NCI-H1694 treated with DMSO at 0.1 percent for 48 hours (cell line): ENCODE measurements at places on chromosomes 1 and 21.

DNA sequence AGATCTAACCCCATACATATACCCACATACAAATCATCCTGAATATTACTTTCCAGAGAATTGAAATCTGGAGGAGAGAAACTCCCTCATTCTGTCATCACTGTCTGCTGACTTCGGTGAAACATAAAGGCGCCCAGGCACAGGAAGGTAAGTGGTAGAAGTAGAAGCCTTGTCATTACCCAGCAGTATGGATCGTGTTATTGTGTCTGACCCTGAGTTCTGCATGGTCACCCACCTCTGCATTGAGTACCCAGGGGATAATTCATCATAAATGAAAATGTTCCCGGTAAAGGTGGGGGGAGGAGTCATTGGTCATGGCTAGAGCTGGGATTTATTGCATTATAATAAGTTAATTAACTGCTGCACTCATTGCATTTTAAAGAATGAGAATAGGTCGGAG, 342.6 kb upstream of the PKN2 start:
- no peak for DNase-seq

- no peak for DNase-seq
These were observed 147.8 kb downstream of the TOMM20 start for GRCh38 chr1:234980645-234981396.

GRCh38 chr1:229699613-229700267, 73.7 kb downstream of the URB2 start:
- DNase-seq, result no peak

DNA sequence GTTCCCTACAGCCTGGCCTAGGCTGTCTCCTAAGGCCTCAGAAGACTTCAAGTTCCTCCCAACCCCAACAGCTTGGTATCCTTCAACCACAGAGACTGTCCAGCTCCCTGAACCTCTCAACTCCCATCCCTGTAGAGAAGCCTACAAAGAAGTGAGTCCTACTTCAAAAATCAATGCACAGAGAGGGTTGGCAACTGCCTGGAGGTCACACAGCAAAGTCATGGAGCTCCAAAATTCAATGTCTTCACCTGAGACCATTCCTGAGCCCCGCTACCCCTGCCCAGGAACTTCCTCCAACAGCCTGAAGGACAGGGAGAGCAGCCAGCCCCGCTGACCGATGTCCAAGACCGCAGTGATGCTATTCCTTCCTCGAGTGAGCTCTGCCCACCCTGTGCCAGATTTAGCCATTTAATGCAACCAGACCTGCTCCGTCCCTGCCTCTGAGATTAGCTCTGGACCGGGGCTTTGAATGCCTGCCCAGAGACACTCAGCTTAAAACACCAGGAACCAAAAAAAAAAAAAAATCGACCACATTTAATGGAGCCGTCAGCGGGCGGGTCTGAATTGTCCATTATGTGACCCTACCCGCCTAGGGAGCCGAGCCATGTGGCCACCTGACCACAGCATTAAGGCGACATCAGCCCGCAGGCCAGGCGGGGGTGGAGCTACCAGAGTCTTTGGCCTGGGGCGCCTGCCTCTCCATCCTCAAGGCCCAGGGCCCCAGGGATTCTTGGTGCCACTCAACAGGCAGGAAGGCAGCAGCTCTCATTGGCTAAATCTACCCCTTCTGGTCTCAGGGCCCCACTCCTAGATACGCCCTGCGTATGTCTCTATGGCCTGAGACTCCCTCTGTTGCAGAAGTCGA, 148.6 kb downstream of the SYF2 start:
- DNase-seq, result no peak

GRCh38 chr1:87045761-87046304, 131.4 kb downstream of the HS2ST1 start:
- no peak for DNase-seq

GRCh38 chr1:230857822-230858221, 10.5 kb downstream of the C1orf198 start:
- DNase-seq, result no peak

DNA sequence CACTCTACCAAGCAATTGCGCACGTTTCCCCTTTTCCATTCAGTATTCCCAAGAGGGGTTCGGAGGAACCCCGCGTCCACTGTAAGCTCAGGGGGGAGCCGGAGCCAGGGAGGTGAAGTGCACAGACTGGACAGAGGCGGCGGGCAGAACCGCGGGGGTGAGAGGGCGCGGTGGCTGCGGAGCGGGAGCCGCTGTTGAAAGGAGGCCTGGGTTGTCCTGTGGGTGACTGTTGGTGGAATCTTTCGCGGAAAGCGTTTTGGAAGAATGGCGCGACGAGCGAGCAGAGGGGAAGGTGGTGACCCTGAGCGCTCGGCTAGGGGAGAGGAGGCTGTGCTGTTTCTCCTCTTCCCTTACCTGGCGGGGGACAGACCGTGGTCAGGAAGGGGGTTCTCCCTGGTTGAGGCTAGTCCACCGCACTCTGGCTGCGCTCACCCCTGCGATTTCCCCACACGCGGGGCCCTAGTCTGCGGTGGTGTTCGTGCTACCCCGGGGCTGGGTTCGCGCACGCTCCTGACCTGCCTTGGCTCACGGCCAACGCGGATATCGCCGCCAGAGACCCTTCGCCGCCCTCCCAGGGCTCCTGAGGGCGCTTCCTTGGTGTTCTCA, 92.8 kb downstream of the PRKAB2 start:
- no peak for DNase-seq

DNA sequence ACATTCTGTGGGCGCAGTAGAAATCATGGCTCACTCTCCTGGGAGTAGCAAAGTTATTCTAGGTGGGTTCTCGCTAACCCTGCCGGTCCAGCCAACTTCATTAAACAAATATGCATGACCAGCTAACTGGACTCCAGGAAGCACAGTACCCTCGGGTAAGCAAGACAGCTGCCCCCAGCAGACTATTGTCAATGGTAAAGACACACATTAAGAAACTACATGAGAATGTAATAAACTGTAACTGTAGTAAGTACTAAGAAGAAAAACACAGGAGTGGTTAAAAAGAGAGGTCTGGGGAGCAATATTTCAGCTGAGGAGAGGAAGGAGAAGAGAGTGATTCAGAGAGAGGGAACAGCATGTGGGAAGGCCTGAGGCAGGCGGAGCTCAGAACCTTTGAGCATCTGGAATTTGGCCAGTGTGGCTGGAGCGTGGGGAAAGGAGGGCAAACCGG, 7.4 kb downstream of the SLC2A5 start:
- DNase-seq, result no peak

DNA sequence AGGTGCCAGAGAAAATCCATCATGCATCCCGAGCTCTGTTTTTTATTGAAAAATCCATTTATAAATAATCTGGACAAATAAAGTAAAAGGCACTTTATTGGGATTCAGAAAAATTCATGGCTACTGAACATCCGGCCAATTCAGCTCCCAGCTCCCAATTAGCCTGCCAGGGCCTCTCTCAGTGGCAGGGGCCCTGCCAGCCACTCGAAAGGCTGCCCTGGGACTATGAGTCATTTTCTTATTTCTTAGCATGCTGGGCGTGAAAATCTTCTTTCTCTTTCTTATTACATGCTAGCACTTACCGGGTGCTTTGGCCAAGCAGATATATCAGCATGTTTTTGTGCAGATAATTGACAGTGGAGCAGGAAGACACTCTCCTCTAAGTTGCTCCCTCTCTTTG, 283.3 kb downstream of the CAMTA1 start:
- DNase-seq, result no peak

DNA sequence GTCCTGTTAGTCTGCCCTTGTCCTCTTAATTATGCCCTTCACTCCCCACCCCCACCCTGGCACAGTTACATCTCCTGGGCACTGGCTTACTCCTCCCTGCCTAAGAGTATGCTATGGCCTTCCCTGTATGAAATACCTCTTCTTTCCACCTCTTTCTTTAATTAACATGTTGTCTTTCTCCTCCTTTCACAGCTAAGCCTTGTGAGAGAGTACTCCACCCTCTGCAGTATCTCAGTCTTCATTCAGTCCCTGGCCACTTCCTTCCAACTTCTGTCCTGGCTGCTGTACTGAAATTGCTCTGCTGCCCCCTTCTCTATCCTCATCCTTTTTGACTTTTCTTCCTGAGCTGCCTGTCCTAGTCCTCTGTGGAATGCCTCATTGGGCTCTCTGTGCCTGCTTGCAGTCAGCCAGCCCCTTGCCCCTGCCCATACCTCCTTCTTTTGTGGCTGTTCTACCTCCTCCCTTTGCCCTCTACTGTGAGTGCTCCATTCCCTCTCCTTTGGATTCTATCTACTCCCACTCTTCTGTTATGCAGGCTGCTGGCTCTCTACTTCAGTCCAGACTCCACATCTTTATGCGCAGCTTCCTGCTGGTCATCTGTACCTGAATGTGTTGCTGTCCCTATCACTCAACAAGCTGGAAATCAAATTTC, 8.3 kb downstream of the NOS1AP start:
- DNase-seq, result no peak

DNA sequence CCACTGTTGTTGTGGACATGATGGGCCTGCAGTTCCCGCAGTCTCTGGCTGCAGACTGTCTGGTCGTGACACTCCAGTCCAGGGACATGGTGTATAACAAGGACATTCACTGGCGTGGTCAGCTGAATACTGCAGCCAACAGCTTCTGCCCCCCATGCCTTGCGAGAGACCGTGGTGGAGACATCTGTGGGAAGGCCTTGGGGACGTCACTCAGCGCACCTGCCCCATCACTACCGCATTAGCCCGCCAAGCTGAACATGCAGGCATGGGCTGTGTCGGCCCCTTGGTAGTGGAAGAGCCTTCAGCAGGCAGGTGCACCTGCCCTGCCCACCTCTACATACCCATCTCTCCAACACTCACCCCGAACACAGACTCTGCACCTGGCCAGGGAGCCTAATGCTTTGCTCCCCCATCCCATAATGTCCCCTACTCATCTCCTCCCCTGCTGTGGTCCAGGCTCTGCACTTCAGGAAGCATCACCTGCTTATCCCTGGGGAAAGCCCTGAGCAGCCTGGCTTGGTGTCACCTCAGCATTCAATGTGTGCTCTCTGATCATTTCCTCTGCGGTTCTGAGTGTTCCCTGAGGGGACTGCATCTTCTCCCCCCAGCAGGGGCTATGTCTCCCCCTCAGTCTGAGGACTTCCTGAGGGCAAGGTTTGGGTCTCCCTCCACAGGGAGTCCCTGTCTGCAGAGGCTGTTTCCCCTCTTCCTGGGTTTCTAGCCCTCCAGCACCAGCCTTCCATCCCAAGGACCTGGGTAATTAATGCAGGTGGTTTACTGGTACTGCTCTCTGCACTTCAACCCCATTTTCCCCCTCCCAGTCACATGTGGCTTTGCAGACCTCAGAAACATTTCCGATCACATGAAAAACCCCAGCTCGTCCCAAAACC, 3.2 kb downstream of the PGLYRP4 start:
- DNase-seq, result no peak

GRCh38 chr1:28115267-28115666, 26.9 kb upstream of the EYA3 start:
- DNase-seq, result no peak

DNA sequence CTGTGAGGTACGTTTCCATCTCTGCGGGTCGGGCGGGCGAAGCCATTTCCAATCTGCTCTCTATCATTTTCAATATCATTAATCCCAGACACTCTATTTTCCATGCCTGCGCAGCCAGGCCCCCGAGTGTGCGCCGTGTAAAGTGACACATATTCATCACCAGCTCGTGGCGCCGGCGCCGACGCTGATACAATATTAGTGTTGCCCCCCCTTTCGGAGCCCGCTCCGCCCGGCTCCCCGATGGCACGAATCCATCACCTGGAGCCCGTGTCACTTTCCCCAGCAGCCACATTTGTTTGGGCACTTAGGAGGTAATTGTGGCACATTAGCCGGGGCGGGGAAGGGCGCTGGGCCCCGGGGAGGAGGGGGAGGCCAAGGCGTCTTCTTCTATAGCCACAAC, 33.7 kb upstream of the DMBX1 start:
- DNase-seq, result no peak

GRCh38 chr1:64917328-64917861, 49.0 kb downstream of the JAK1 start:
- DNase-seq, result no peak

- no peak for DNase-seq
These were observed 29.6 kb upstream of the C1orf105 start for GRCh38 chr1:172390683-172391551.

- no peak for DNase-seq
These were observed 80.9 kb upstream of the CDC42BPA start for GRCh38 chr1:227399152-227399730.

- no peak for DNase-seq
These were observed 26.2 kb downstream of the UBASH3A start for GRCh38 chr21:42429856-42430255.

GRCh38 chr1:87154384-87154783, 174.3 kb upstream of the LMO4 start:
- no peak for DNase-seq

DNA sequence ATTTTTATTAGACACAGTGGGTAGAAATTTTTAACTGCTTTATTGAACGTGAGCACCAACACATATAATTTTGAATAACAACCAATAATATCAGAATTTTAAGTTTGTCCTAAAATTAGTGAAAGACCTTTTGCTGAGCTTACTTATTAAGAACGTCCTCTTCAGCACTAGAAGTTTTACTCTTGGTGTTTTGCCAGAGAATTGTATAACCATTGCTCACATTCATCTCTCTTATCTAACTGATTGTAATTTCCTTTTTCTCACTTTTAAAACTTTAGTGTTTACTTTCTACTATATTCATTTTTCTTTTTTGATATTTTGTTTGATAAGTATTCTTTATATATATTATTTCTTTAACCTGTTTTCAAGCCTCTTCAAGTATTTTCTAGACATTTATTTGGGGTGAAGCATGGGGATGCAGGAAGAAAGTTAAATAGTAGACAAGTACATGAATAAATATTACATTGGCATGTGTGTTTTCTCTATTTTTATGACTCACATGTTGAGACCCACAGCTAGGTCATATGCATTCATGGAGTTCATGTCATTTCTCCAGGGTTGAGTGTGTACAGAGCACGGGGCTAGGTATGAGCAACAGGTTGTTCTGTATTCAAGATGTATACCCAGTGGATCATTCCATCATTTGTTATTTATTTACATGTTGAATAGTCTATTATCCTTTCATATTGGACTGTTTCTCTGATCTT, 90.6 kb downstream of the ATP6V1G3 start:
- no peak for DNase-seq

DNA sequence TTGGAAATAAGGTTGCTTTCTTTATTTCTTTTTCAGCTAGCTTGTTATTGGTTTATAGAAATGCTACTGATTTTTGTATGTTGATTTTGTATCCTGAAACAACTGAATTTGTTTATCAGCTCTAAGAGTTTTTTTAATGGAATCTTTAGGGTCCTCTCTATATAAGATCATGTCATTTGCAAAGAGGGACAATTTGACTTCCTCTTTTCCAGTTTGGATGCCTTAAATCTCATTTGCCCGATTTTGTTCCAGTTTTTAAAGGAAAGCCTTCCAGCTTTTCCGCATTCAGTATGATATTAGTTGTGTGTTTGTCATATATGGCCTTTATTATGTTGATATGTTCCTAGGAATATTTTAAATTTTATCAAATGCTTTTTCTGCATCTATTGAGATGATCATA, 31.7 kb downstream of the SLC35A3 start:
- no peak for DNase-seq

GRCh38 chr1:10958614-10959013, 53.8 kb upstream of the TARDBP start:
- DNase-seq, result no peak

GRCh38 chr1:3080053-3080955, 11.3 kb downstream of the PRDM16 start:
- no peak for DNase-seq

- DNase-seq, result no peak
These were observed 154.2 kb upstream of the L1TD1 start for GRCh38 chr1:62040450-62040849.

GRCh38 chr1:156497078-156497742, 3.4 kb downstream of the MEF2D start:
- DNase-seq, result no peak

GRCh38 chr1:85025940-85026339, 22.4 kb downstream of the MCOLN3 start:
- no peak for DNase-seq
